Cardiac septum (tissue), 1 donor: ENCODE measurements at places on chromosomes 7 and 10.

- no peak for DNase-seq
Measured at GRCh38 chr10:113356794-113357680, 195.8 kb upstream of the HABP2 start.

DNA sequence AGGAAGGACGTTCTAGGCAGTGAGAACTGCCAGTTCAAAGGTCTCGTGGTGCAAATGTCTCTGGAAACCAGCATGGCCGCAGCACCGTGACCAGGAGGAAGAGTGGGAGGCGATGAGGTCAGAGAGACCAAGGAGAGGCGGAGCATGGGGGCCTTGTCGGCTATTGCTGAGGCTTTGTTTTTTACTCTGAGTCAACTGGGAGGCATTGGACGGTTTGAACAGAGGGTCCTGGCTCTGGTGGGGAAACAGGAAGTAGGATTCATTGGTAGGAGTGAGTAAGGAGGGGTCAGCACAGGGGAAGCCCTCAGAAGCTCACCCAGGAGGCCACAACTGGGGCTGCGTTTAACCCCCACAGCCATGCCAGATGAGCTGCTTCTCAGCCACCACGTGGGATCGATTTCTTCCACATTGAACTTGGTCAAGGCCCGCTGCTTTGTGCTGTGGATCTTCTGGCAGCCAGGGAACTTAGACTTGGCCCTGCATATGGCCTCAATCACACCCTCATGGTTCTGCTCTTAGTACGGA is 22.2 kb upstream of the SH2B2 start:
- no peak for DNase-seq

DNA sequence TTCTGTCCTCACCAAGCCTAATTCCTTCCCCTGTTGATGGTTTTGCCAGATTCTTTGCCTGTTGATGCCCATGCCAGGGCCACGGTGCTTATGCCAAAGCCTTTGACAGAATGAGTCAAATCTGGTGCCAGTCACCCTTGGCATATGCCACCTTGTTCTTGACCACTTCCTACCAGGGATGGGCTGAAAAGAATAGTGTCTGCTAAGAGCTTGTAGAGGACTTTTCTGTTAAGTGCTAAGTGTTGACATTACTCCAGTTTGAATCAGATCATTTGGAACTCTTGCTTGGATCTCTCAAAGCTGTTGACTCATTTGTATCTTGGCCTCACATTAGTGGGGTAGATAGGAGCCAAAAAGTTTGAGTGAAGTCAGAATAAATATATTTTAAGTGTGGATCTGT is 661.2 kb downstream of the AUTS2 start:
- no peak for DNase-seq

GRCh38 chr7:152523916-152524315 is 88.1 kb upstream of the KMT2C start:
- DNase-seq, result no peak

DNA sequence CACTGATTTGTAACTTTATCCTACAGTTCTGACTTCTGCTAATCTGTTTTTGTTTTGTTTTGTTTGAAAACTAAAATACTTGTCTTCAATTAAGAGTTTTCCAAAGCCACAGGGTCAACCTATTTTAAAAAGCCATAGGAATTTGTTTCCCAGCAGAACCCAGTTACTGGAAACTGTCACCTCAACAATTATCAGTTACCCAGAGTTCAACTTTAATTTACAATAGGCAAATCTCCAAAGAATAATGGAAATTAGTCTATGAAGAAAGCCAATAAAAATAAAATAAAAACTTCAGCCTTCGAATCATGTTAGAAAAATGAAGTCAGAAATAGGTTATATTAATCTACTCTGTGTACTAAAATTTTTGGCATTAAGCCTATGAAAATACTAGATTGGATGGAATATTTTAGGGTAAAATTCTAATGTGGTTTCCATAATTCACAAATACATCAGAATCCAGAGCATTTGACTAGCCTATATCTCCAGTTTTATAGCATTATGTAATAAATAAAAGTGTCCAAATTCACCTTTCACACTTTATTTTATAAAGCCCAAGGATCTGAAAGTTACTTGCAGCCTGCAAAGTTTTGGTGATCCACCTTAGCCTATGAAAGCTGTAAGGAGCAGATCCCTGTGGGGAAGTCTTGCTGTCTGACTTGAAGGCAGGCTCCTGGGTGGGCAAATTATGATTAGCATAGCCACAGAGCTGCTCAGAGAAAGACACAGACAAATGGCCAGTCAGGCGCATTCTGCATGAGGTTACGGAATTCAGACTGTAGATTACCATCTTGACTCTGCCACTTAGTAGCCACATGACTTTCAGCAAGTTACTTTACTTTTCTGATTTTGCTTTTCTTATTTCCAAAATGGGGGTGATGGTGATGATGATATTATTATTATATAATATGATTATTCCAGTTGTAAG is 250.0 kb upstream of the HGF start:
- no peak for DNase-seq

DNA sequence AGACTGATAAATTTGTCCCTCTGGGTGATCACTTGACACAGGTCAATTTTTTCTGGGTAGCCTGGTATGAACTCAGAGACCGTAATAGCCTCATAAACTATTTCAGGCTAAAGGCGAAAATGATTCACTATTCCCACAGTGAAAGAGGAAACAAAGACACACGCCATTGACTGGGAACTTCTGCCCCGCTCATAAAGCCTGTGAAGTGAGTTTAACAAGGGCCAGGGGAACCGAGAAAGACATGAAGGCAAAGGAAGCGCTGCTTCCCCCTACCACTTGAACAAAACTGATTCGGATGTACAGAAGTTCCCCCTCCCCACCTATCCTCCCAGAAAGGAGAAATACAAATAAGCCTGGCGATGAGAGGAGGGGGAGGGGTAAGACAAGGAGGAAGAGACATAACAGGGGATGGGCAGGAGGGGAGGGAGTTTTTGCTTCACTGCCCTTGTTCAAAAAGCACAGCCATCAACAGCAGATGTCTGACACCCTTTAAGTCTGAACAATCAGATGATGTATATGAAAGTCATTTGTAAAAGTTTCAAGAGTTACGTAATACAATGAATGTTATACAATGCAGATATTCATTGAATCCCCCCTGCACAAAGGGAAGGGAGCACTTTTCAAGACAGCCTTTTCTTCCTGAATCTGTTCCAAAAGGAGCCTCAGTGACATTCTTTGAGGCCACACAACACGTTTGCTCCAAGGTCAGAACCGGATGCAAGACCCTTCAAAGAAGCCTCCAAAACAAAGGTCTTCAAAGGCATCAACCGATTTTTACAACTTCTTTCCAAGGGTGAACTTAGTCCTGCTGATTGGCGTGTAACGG is 734 bp downstream of the ABCB4 start:
- DNase-seq, result no peak

GRCh38 chr10:70492786-70493659 is 14.5 kb downstream of the PALD1 start:
- DNase-seq, result no peak

- no peak for DNase-seq
Measured at GRCh38 chr10:113131613-113132261, 181.7 kb downstream of the TCF7L2 start.

DNA sequence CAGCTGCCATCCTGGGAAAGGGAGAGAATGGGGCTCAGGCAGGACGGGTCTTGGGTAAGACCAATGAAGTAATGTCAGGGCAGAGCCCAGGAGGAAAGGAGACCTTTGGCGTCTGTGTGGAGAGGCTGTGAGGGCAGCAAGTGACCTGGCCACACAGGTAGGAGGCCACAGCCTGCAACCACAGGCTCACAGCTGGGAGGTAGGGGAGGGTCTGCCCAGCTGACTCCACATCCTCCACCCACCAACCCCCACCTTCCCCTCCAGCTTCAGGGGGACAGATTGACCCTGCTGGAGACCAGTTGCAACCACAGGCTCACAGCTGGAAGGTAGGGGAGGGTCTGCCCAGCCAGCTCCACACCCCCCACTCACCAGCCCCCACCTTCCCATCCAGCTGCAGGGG is 262.2 kb upstream of the TCERG1L start:
- DNase-seq, result peak; percentile 65

- DNase-seq, result peak; percentile 63
Measured at GRCh38 chr7:98211676-98212531, 665 bp downstream of the BHLHA15 start.

GRCh38 chr7:5489991-5490536 is 66.4 kb upstream of the TNRC18 start:
- no peak for DNase-seq

DNA sequence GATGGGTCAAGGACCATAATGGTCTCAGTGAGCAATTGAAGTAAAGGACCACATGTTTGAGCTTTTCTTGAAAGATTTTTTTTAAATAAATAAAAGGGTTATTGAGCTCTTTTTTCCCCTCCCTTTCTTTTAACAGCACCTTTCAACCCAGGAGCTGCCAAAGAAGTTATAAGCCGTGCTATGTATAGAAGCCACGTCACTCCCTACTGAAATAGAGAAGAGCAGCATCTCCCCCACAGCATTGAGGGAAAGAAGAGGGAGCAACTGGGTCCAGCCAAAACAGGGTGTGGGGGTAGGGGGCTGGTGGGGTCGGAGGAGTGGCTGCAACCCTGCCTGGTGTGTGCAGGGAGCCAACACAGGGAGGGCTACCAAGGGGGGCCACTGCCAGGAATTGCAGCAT is 227.2 kb downstream of the PLXNA4 start:
- DNase-seq, result no peak

- DNase-seq, result no peak
Measured at GRCh38 chr10:131271195-131271880, 40.2 kb downstream of the TCERG1L start.

- no peak for DNase-seq
Measured at GRCh38 chr7:100048680-100049079, 894 bp upstream of the ZSCAN21 start.

DNA sequence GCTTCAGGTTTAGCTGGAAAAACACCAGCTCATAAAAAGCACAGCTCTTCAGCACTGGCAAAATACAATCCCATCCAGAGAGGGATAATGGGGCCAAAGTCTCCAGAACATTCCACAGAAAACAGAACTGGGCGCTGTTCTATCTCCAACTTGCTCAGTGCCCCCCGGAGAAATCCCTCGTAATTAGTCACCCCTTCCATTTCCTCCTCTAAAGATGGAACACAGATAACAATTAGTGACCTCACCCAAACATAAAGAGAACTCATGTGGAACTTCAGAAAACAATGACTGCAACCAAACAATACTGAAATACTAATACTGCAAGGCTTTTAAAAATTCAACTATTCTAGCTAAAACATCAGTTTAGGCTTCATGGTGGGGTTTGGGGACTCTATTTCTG is 46.3 kb downstream of the KIAA1549 start:
- DNase-seq, result no peak

DNA sequence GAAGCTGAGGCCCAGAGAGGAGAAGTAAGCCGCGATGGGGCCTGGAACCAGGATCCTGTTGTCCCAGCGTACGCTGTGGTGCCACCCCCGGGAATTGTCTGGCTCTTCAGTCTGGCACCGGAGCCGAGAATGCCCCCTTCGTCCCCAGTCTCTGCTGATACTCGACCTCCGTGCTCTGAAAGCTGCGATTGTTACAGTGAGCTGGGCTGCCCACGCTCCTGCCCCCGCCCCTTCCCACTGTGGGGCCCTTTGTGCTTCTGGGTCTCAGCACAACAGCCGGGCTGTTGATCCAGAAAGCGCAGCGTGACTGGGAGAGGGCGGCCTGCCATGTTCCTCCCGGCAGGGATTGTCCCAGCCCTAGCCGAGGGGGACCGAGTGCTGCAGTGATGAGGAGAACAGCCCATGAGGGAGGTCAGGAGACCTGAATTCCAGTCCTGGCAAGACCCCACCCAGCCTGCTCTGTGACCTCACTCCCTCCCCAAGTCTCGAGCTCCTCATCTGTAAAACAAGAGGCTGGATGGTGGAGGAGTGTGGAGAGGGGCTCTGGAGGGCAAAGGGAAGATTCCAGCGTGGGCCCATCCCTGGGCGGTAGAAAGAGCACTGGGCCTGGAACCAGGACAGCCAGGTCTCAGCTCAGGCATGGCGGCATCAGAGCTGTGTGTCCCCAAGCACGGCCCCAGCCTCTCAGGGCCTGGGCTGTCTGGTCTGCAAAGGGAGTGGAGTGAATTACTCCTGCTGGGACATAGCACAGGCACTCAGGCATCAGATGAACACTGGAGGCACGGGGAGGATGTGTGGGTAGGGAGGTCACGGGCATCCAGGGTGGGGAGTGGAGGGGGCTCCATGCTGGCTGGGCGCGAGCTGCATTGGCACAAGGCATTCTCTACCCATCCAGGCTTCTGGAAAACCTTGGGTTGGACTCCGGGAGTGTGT is 43.6 kb downstream of the TSPAN15 start:
- DNase-seq, result peak; percentile 74

- DNase-seq, result no peak
Measured at GRCh38 chr10:127715782-127716378, 21.1 kb upstream of the FOXI2 start.

- DNase-seq, result no peak
Measured at GRCh38 chr7:24279512-24279911, 4.5 kb upstream of the NPY start.

DNA sequence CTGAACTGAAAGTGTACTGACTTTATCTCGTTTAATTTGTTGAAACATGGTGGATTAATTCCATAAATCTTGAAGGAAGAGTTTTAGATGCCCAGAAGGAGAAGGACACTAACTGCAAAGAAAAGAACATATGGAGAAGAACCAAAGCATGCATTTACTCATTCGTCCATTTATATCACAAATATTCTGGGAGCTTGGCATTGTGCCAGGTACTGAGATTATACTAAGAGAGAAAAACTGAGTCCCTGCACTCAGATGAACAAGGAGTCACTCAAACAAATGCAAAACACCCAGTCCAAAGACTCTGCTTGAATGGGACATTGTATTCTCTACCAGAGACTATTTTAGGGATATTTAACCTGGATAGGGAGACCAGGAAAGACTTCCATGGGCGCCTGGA is 588.0 kb upstream of the MGMT start:
- no peak for DNase-seq

GRCh38 chr7:16739863-16740622 is 13.5 kb upstream of the TSPAN13 start:
- no peak for DNase-seq

- no peak for DNase-seq
Measured at GRCh38 chr7:125126376-125126775, 196.8 kb upstream of the POT1 start.

- no peak for DNase-seq
Measured at GRCh38 chr7:40747856-40748255, 613.1 kb downstream of the SUGCT start.

DNA sequence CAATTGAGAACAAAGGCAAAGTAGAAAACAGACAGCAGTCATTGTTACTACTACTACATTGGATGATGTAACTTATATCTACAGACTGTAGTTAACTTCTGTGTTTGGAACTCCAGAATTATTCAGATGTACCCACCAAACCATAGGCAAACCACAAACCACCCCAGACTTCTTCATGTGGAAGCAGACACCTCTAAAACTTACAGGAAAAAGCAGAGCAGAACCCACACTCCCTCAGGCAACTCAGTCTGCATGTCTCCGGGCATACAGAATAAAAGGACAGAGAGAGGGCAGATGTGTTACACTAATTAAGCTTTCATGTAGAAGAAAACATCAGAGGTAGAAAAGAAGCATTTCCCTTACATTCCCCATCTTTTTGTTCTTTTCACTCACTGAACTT is 9.0 kb downstream of the LSM5 start:
- DNase-seq, result no peak

GRCh38 chr10:127456122-127456521 is 93.0 kb upstream of the NPS start:
- peak; percentile 31 for DNase-seq

- DNase-seq, result no peak
Measured at GRCh38 chr10:85492684-85493083, 873.9 kb downstream of the GRID1 start.

- DNase-seq, result no peak
Measured at GRCh38 chr7:7922684-7923385, 45.8 kb upstream of the GLCCI1 start.

GRCh38 chr7:134784251-134785049 is 5.0 kb downstream of the CALD1 start:
- no peak for DNase-seq

GRCh38 chr7:44315301-44315903 is 10.0 kb downstream of the CAMK2B start:
- no peak for DNase-seq
